ENCODE measurements at places on chromosomes 11 and 22.

DNA sequence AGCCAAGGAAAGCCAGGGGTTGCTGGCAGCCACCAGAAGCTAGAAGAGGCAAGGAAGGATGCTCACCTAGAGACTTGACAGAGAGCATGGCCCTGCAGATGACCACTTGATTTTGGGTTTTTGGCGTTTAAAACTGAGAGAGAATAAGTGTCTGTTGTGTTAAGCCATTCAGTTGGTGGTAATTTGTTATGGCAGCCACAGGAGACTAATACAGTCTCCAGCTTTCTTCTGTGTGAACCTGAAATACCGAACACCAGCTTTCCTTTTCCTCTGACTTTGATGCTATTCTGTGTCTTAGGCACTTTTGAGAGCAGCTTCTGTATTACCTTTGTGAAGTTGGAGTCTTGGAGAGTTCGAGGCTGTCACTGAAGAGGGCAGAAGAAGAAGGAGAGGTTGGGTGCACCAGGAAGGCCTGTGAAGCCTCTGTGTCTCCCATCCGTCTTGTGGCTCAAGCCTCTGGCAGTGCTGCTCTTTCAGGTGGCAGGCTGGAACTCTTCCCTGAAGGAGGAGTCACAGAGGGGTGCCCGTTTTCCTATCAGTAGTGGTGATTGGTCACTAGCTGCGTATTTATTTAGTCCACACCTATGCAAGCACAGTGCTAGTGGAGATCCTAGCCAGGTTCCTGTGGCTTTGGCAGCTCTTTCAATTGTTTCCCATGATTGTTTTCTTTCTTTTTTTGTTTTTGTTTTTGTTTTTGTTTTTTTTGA is 2.5 kb downstream of the TBC1D22A start:
- no peak for DNase-seq

- DNase-seq, result no peak
These were observed 27.1 kb upstream of the TMA7B start for GRCh38 chr22:39932918-39933649.

GRCh38 chr22:45631140-45631840 is 40.3 kb upstream of the ATXN10 start:
- no peak for DNase-seq

DNA sequence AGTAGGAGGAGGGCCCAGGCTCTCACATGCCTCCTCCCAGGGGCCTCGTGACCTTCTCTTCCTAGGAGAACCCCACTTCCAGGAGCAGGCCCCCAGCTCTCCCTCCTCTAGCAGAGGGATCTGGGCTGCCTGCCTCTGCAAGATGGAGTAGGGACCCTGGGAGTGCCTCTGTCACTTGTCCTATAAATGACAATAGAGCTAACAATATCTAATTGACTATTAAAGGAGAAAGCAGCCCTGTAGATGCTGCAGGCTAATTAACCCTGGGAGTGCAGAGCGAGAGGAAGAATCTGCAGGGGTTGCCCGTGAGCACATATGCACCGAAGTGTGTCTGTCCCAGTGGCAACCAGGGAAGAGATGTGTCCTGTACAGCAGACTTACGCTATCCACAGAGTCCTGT is 184.4 kb downstream of the GRIK4 start:
- no peak for DNase-seq

- DNase-seq, result no peak
These were observed 20.7 kb downstream of the FAM83F start for GRCh38 chr22:40015358-40015976.

DNA sequence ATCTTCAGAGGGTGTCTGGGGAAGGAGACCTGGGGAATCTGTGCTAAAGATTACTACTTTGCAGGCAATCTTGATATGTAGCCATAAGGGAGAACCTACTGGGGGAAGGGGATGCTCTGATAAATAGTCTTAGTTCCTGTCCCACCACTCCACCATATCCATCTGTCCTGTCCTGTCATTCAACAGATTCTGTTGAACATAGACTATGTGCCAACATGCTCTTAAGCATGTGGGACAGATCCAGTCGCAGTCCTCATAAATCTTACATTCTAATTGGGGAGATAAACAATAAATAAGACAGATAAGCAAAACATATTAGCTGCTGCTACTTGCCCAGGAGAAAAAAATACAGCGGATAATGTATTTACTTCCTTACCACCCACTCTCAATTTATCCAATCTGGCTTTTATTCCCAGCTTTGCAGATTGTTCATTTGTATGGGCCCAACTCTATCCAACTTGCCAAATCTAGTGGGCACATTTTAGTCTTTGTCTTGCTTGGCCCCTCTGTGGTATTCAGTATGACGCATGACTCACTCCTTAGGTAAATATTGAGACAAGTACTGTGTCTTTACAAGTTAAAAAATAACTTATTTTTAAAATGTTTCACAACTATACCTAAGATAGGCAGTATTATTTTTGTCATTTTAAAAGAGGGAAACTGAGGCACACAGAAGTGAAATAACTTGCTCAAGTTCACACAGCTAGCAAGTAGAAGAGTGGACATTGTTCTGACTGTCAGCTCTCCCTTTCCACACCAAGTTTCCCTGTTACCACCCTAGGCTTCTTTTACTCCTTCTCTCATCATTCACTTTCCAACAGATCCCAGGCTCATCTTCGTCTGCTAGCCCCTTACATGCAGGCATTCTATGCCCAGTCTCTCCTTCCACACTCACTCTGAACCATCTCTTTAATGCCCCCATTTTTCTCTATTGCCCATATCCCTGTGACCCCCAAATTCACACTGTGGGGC is 133.6 kb upstream of the SESN3 start:
- no peak for DNase-seq

DNA sequence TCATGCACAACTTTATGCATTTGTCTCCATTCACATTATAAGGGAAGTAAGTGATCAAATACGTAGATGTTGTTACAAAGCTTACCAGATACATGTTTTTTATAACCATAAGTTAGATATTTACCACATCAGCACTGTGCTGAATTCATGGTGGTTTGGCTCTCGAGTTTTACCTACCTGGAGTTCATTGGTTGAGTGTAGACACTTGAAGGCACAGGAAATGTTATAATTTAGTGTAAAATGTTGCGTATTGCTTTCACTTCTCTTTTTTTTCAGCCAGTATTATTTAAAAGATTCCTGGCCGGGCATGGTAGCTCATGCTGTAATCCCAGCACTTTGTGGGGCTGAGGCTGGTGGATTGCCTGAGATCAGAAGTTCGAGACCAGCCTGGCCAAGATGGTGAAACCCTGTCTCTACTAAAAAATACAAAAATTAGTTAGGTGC is 53.1 kb upstream of the GRK2 start:
- no peak for DNase-seq

- DNase-seq, result no peak
These were observed 40.5 kb upstream of the TPBGL start for GRCh38 chr11:75200051-75200450.

GRCh38 chr22:37927637-37927936 is 21.5 kb downstream of the MICALL1 start:
- DNase-seq, result no peak

DNA sequence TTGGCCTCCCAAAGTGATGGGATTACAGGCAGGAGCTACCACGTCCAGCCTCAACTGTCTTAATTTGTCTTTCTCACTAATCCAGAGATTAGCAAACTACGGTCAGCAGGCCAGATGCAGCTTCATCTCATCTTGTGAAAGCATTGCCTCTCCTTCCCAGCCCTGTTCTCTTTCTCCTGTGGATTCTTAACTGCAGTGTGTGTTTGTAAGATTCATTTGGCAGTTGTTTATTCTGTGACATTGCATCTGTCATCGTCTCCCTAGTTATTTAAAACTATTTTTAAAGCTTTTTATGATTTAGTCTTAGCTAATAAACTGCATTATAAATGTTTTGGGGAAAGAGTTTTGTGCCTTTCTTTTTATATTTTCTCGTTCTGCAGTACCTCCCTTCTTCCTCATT is 29.2 kb downstream of the RNF169 start:
- DNase-seq, result no peak

All from activated T-cell treated with anti-CD3 and anti-CD28 coated beads, Interleukin-2, amount 50 U/mL, for 4 hours (primary cell).